Caki2 (cell line): ENCODE measurements at places on chromosomes 3 and 15.

- DNase-seq, result no peak
Observed at GRCh38 chr15:51267703-51268083, 70.7 kb downstream of the CYP19A1 start.

DNA sequence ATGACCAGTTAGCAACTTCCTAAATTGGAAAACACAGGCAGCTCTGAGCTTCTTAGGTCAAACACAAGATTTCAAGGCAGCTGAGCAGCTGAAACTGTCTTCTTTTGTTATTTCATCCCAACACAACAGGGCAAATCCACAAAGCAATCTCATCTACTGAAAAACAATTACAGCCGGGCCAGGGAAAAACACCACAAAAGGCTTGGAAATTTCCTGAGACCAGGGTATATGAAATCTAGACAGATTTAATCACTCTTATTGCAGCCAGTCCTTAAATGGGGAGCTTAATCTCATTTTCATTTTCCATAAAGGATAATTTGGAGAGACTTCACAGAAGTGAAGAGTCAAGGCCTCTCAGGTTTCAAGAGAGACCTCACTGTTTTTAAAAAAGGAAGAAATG, 181.8 kb downstream of the SSR3 start:
- DNase-seq, result no peak

GRCh38 chr3:118180853-118181252, 853.8 kb downstream of the IGSF11 start:
- DNase-seq, result no peak

DNA sequence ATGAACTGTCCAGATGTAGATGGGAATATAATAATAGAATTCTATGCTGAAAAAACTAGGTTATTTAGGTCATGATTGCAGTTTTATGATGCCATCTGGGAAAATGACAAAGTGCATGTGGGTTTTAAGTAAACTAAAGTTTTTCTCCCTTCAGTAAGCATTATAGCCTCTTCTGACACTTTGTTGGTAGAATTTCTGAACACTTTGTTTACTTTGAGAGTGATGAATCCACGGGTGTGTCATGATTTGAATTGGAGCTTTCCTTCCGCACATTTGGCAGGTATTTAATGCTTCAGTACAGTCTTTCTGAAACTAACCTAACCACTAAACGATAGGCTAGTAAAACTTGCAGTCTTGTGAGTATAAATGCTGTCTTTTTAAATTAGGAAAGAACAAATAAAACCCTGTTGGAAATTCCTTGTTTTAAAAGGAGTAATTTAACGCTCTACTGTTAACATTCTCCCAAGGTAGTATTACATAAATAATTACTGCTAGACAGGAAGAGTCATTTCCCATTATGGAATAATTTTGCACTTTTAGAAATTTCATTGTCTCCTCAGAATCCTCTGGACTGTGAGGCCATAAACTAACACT, 7.0 kb downstream of the FILIP1L start:
- DNase-seq, result peak; percentile 29

GRCh38 chr15:100687582-100688141, 85.3 kb downstream of the ASB7 start:
- DNase-seq, result no peak
